ENCODE measurements at places on chromosomes 3 and 15.

GRCh38 chr3:128486681-128487537, 6.1 kb downstream of the GATA2 start:
- no peak for DNase-seq

DNA sequence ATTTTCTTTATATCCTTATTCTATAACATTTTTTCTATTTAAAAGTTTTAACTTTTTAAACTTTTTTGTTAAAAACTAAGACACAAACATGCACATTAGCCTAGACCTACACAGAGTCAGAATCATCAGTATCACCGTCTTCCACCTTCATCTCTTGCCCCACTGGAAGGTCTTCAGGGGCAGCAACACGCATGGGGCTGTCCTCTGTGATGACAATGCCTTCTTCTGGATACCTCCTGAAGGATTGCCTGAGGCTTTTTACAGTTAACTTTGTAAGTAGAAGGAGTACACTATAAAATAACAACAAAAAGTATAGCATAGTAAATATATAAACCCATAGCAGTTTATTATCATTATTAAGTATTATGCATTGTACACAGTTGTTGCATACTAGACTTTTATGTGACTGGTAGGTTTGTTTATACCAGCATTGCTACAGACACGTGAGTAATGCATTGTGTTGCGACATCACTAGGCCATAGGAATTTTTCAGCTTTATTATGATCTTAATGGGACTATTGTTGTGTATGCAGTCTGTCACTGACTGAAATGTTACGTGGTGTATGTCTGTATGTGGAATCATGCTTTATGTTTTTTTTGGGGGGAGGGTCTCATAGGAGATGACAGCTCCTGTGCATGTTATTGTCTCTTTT, 18.2 kb downstream of the ATP1B3 start:
- peak; percentile 55 for DNase-seq

GRCh38 chr15:74278207-74278606, 42.1 kb downstream of the CCDC33 start:
- DNase-seq = no peak

- DNase-seq = no peak
Observed at GRCh38 chr3:187040516-187041361, 98.6 kb downstream of the RPL39L start.

DNA sequence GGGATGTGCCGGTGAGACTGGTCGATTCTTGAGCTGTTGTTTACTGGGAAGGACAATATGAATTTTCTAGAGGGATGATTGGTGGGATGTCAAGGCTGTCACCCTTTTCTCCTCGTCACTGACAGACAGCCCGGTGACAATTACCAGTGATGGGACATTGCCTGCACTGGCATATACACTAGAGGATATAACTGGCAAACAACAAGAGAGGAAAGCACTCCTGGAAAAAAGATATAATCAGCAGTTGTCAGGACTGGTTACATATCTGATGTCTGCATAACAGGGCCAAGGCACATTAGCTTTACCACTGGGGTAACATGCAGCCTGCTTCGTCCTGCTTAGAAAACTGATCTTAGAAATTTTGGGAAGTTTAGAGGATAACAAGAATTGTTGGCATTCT, 131.1 kb downstream of the ROBO2 start:
- DNase-seq = no peak

- DNase-seq = no peak
Observed at GRCh38 chr15:37933666-37934065, 774 bp upstream of the TMCO5A start.

DNA sequence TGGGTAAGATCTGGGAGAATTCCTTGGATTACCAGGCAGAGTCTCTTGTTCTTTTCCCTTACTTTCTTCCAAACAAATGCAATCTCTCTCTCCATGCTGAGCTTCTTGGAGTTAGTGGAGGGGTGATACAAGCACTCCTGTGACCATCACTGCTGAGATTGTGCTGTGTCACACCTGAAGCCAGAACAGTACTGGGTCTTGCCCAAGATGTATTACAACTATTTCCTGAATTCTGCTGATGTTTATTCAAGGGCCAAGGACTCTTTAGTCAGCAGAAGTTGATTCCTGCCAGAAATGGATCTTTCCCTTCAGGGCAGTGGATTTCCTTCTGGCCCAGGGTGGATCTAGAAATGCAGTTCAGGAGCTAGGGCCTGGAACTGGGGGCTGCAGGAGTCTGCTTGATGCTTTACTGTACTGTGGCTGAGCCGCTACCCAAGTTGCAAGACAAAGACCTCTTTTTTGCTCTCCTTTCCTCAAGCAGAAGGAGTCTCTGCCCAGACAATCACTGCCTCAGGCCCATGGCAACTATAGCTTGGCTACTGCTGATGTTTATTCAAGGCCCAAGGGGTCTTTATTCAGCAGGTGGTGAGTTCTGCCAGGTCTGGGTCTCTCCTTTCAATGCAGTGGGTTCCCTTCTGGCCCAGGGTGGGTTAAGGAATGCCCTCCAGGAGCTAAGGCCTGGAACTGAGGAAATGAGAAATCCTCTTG, 98.8 kb downstream of the SH3GL3 start:
- no peak for DNase-seq

DNA sequence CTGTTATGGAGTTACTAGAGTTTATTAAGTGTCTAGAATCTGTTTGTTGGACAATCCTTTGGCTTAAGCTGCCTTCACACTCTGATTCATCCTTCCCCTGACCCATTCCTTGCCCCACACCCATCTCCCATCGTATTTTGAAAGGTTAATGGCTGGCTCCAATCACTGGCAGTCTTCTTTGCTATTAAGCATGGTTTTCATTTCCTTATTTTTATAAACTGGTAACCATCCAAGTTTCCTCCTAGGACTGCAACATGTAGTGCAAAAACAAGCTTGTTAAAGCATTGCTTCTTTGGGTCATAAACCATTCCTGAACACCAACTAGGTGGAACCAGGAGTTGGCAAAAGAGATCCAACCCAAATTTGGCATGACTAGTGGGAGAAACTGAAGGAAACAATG, 148.4 kb downstream of the DTWD1 start:
- no peak for DNase-seq

DNA sequence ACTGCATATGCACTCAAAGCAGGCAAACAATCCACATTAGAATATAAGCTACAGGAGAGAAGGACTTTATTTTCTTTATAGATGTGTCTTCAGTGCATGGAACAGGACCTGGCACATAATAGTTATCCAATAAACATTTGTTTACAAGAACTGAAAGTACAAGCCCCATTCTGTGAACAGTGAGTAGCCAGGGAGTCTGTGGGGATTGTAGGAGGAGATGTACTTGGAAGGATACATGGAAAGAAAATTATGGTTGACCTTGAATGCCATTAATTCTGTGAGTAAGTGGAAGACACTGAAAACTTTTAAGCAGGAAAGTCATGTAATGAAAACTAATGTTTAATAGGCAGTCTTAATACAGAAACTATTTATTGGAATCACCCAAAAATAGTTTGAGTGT, 28.3 kb downstream of the MASP1 start:
- no peak for DNase-seq

GRCh38 chr15:53009093-53009492, 219.0 kb upstream of the ONECUT1 start:
- DNase-seq = no peak

GRCh38 chr3:178508443-178508825, 27.8 kb upstream of the KCNMB2 start:
- no peak for DNase-seq

GRCh38 chr3:2837910-2838309, 272.3 kb downstream of the IL5RA start:
- DNase-seq = no peak

DNA sequence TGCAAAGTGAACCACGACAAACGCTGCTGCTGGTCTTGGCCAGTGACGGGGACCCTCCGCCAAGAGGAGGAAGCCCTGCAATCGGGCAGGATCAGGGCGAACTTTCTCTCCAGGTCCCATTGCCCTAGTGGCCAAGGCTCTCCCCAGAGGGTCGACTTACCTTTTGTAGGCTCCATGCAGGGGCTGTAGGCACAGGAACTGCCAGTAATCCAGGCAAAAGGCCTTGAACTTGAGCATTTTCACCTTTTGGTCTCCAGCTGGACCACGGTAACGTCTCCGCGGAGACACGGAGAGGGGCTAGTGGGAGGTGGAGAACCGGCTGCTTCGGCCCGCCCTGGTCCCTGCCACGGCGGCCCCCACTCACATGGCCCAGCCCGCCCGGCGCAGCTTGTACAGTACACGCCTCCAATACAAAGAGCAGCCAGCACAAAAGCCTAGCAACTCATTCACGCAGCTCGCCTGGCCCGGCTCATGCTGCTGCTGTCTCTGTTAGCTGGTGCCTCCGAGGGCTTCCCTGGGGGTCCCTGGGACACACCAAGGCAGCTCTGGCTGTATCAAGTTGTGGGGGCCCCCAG, 31.0 kb downstream of the IQSEC1 start:
- DNase-seq = no peak

- DNase-seq = no peak
Observed at GRCh38 chr15:89429986-89430385, 66.4 kb downstream of the RHCG start.

- DNase-seq = peak; percentile 68
Observed at GRCh38 chr3:190697901-190698300, 164.6 kb downstream of the GMNC start.

DNA sequence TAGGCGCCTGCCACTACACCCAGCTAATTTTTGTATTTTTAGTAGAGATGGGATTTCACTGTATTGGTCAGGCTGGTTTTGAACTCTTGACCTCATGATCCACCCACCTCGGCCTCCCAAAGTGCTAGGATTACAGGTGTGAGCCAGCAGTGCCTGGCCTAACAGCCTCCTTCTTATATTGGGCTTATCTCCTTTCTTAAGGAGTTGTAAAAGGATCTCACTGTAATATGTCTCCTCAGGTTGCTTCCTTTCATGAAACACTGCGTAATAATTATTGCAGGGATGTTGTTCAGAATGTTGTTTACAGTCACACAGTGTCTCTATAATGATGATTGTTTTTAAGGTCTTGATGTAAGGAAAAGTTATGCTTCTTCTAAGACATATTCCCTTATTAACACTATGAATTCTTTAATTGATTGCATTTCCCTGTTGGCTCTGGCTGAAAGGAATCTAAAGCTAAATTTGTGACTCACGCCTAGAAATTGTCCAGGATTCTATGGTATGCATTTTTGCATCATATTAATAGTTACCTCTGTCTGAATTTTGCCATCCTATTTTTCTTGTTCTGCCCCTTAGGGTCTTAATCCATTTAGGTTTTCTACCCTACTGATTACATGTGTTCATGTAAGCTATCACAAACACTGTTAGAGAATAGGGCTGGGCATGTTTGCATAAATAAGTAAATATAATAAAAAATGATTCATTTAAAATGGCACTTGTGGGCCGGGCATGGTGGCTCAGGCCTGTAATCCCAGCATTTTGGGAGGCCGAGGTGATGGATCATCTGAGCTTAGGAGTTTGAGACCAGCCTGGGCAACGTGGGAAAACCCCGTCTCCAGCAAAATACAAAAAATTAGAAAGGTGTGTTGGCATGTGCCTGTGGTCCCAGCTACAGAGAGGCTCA, 24.5 kb upstream of the RNF111 start:
- no peak for DNase-seq

DNA sequence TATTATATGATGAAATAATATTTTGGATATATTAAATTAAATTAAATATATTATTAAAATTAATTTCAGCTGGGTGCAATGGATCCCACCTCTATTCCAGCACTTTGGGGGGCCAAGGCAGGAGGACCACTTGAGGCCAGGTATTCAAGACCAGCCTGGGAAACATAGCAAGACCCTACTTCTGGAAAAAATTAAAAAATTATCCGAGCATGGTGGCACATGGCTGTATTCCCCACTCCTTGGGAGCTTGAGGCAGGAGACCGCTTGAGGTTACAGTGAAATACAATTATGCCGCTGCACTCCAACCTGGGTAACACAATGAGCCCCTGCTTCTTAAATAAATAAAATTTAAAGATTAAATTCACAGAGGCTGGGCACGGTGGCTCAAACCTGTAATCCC, 61.4 kb downstream of the SH3BP5 start:
- no peak for DNase-seq

DNA sequence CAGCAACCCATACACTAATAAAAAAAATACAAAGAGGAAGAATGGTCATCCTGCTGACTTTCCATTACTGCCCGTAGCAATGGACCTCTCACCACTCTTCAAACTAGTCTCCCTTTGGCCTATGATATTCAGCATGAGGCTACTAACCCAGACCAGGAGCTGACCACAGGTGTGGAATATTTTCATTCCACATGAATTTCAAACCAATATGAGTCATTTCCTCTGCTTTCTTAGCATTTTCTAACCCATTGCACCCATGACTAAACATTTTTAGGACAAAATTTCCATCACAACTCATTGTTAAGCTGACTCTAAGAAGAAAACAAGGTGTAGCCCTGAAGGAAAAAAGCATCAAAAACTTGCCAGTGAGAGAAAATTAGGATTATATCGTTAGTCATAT, 34.0 kb upstream of the ZPLD1 start:
- DNase-seq = no peak

- no peak for DNase-seq
Observed at GRCh38 chr15:38373016-38373415, 80.9 kb upstream of the FAM98B start.

- DNase-seq = no peak
Observed at GRCh38 chr3:52034212-52034611, 22.2 kb downstream of the DUSP7 start.

- DNase-seq = no peak
Observed at GRCh38 chr3:58173669-58174398, 36.9 kb downstream of the DNASE1L3 start.

DNA sequence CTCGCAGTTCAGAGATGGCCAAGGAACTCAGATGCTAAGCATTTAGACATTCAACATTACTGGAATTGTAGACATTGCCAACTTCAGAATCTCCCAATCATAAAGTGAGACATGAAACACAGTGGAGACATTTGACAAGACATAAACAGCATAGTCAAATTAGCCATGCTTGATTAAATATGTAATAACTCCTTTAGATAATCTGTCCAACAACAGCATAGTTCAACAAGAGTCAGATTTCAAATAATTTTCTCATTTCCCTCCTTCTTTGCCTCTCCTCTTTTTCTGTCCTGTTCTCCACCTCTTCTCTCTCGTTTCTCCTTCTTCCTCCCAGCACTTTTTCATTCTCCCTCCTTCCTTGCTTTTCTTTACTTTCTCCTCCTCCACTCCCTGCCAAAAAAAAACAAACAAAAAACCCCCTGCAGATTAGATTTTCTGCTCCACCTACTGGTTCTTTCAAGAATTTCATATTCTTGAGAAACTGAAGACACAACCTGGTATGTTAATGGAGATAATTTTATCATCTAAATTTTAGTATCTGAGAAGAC, 20.2 kb downstream of the CPOX start:
- no peak for DNase-seq

DNA sequence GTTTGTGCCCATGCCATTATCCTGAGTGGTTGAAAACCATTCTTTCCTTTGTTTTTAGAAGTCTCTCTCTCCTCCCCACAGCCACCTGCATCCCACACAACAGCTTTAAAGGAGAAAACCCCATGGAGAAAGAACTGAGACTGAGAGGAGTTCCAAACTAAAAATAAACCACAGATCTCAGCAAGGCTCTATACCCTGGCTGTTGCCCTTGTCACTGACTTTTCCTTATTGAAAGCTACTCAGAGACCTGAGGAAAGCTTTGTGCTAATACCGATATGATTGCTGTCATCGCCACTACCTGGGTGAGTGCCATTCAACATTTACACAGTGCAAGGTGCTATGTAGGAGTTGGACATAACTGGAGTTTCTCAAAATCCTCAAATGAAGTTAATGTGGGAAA, 55.5 kb upstream of the RASGRP1 start:
- DNase-seq = no peak

GRCh38 chr3:52356126-52356525, 40.0 kb downstream of the DNAH1 start:
- DNase-seq = no peak

- DNase-seq = no peak
Observed at GRCh38 chr3:106366352-106366751, 497.5 kb upstream of the CBLB start.

- DNase-seq = no peak
Observed at GRCh38 chr3:32340611-32341365, 50.9 kb upstream of the CMTM7 start.

Measured in inflammatory macrophage (primary cell).